ENCODE measurements at places on chromosomes 3 and 15.

GRCh38 chr3:17752876-17753631, 10.6 kb upstream of the TBC1D5 start:
- no peak for DNase-seq

DNA sequence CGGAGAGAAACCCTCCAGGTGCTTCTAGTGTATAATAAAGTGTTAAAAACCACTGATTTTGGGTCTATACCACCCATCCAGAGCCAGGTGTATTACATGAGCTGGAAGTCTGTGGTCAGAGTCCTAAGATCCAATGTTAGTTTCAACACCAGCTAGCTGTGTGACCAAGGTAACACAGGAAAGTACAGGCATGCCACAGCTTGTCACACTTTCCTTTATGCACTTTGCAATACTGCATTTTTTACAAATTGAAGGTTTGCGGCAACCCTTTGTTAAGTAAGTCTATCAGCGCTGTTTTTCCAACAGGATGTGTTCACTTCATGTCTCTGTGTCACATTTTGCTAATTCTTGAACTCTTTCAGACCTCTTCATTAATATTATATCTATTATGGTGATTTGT, 201.3 kb upstream of the PRICKLE2 start:
- DNase-seq = no peak

DNA sequence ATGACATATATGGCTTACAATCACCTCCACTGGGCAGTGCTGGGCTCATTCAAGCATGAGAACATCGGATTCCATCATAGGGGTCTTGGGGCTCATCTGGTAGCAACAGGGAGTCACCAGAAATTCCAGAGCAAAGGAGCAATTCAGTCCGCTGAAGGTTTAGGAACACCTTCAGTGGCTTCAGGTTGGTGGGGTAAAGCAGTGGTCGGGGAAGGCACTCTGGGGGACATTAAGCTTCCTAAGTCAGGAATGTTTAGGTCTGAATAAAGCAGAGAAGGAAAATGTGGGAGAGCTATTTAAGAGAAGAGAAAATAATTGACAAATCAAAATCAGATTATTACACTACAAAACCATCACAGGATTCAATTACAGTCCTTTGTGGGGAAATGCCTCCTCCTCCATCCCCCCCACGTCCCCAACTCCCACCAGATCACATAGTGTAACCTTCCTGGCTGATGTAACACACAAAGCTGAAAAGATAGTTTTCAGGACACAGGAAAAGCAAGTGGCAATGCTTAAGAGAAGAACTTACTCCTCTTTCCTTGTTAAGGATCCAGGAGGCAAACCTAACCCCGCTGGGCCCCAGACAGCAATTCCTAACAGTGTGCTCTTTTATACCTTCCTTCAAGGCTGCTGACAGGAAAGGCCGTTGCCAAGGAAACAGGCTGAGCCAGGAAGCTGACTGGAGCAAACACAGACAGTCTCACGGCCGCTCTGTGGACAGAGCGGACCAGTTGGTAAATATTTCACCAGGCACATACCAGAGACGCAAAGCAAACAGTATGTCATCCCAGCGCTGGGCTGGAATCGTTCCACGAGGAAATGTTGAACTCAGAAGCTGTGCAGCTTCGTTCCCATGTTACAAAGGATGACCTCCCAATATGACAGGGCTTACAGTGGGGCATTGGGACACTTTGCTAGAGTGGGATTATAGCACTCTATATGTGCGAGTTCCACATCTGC, 57.5 kb upstream of the LMCD1 start:
- peak; percentile 55 for DNase-seq

GRCh38 chr15:51842852-51843737, 13.6 kb downstream of the TMOD3 start:
- no peak for DNase-seq

All from NCI-H1105 (cell line).